Suppressor macrophage treated with lipopolysaccharide for 1 hour (primary cell): ENCODE measurements at places on chromosomes 7 and 10.

GRCh38 chr10:33732161-33732680 is 397.8 kb upstream of the NRP1 start:
- DNase-seq, result no peak

GRCh38 chr7:82741493-82741892 is 297.9 kb upstream of the CACNA2D1 start:
- no peak for DNase-seq

DNA sequence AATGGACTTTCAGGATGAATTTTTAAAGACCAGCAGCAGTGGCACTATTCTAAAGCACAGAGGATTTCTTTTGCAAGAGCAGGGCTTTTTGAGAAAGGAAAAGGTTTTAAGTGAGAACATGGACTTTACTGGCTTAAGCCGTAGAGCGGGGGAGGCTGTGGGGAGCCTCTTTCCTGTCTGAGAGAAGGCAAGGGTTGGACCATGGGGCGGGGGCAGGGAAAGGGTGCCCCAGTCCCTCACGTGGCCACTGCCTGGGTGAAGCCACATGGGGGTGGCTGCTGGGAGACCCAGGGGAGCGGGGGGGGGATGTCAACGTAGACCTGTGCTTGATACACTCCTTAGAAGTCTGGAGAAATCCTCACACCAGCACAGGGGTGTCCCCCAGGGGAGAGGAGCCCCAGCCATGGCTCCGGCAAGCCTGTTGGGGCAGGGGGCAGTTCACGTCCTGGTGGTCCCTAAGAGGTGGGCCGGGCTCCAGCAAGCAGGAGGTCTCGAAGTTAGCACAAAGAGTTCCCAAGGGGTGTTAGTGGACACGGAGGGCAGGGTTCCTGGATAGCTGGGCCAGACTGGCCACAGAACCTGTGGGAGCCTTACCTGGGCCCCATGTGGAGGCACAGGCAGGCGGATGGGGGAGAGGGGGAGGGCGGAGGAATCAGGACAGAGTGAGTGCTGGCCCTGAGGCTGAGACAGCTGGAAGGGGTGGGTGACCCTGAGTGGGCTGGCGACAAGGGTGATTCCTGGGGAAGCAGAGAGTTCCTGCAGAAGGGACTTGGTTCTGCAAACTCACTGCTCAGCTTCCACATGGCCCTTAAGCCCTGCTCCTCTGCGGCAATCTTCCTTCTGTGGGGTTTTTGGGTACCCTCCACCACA is 36.9 kb upstream of the ELFN1 start:
- no peak for DNase-seq

DNA sequence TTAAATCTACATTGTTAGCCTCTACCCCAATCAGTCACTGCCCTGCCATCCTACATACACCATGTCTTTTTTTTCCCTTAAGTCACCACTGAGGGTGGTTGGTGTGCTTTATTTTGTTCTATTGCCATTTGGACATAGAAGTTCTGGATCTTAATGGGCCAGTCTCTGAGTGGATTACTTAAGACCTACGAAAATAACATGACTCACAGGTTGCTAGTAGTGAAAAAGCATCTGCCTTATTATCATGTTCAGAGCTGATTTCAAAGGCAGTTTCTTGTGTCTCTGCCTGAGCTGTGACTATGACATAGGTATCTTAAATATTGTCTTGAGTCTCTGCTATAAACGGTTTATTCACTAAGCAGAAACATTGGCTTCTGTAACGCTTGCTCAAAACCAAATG is 410.8 kb downstream of the MDFIC start:
- no peak for DNase-seq

- DNase-seq, result no peak
Observed at GRCh38 chr10:63261496-63261895, 128.4 kb downstream of the NRBF2 start.

GRCh38 chr7:32470871-32471270 is 19.3 kb downstream of the LSM5 start:
- DNase-seq, result no peak

GRCh38 chr7:77765906-77766800 is 32.1 kb downstream of the TMEM60 start:
- no peak for DNase-seq

- DNase-seq, result peak; percentile 85
Observed at GRCh38 chr10:103192451-103193106, 493 bp downstream of the NT5C2 start.

GRCh38 chr7:148979827-148980226 is 48.5 kb downstream of the PDIA4 start:
- no peak for DNase-seq

- DNase-seq, result no peak
Observed at GRCh38 chr10:132926777-132927650, 15.4 kb downstream of the CFAP46 start.

DNA sequence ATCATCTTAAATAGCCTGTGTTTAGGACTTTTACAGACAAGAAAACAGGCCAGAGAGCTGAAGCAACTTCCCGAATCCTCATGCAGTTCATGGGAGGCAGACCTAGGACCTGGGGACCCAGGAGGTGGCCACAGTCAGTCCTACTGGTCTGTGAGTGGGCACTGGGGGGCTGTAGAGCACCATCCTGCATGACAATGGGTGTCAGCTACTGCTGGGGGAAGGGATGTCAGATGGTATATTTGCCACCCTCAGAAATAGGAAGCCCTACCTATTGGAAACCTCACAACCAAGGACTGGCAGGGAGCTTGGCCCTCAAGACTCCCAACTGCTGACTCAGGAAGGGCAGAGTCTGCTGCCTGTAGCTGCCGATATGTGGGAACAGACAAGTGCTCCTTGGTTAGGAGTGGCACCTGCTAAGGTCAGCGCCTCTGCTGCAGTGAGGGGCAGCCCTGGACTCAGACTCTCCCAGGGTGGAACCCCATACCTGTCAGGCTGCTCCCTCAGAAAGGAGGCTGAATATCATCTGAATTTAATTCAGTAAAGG is 29.7 kb downstream of the OGDH start:
- no peak for DNase-seq

GRCh38 chr10:118472415-118473304 is 122.8 kb downstream of the PRLHR start:
- no peak for DNase-seq

- DNase-seq, result no peak
Observed at GRCh38 chr10:80496555-80497172, 41.0 kb upstream of the SH2D4B start.

DNA sequence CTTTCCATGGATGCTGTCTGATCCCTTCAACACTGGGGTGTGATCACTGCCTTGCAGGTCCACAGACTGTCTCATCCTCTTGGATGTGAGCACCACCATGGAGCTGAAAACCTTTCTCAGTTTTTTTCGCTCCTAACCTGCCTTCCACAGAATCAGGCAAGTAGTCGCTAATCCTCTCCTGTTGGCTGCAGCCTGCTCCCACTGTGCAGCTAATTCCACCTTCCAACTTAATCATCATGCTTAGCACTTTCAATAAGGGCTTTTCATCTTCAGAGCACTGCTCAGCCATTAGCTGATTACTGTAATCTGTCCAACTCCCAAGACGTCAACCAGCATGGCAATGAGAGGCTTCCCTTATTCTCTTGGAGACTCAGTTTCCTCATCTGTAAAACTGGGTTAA is 15.1 kb upstream of the CDH23 start:
- DNase-seq, result no peak

- DNase-seq, result peak; percentile 25
Observed at GRCh38 chr10:14500172-14500765, 169.5 kb upstream of the FRMD4A start.

DNA sequence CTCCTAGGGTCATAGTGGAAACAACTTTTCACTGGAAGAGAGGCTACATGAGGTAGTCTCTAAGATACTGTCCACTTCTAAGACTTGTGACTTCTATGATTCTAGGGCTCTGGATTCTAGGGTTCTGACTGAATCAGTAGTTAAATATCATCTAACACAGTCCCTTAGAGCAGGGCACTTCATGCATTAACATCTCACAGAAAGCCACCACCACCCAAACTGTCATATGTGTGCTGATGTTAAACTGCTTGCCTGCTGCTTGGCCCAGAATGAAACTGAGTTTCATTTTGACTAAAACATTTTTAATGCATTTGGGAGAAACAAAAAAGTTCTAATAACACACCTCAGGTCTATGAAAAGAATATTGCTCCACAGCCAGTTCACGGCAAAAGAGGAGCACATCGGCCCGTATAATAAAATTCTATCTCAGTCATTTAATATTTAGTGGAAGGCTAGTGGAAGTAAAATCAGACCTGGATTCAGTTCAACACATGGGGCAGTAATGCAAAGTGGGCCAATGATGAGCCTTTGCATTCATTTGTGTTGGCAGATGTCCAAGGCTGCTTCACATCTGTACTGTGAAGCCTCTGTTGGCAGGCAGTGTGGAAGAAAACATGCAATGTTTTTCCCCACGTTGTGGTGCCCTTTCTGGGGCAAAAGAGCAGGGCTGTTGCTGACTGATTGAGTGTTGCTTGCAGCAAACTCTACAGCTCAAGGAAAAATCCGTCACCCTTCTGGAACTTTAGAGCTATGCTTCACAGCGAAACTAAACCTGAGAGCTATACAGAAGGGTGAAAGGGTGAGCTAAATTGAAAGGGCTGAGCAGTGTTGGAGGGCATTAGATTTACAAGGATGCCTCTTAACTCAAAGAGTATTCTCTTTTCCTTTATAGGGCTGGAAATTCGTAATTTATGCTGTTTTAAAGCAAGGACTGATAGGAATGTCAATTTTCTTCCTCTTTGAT is 33.5 kb upstream of the AUTS2 start:
- no peak for DNase-seq

DNA sequence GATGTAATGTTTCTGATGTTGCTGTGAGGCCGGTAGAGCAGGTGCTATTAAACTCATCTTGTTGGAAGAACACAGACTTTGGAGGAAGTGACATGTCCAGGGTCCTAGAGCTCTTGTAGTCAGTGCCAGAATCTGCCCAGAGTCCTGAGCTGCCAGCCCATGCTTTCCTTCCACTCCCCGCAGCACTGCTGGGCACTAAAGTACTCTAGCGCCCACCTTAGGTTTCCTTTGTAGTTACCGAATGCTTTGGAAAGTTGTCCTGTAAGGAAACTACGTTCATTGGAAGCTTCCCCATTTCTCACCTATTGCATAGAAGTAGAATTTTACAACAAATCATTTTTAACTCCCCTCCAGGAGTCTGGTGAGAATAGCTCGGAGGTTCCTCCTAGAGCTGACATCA is 11.0 kb downstream of the ZNF862 start:
- no peak for DNase-seq

DNA sequence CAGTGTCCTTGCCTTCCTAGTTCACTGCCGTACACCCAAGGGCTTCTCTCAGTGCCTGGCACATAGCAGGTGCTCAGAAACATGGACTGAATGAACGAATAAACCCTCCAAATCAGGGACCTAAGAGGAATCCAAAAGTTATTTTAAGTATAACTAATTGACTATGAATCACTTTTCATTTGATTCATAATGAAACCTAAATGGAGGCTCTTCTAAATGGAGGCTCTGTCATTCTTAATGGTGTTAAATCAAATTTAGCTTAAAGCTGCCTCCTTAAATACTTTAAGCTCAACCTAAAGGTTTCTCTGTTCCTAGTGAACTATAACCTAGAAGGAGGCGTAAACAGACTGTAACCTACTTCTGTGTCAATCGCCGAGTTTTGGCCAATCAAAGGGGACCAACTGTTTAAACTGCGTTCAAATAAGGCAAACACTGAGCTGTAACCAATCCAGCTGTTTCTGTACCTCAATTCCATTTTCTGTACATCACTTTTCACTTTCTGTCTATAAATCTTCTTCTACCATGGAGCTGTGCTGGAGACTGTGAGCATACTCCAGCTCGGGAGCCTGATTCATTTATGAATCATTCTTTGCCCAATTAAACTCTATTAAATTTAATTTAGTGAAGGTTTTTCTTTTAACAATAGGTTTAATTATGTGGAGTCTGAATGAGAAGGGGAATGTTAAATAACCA is 11.0 kb downstream of the PYROXD2 start:
- DNase-seq, result no peak

- DNase-seq, result no peak
Observed at GRCh38 chr10:88893611-88894010, 13.6 kb downstream of the STAMBPL1 start.

DNA sequence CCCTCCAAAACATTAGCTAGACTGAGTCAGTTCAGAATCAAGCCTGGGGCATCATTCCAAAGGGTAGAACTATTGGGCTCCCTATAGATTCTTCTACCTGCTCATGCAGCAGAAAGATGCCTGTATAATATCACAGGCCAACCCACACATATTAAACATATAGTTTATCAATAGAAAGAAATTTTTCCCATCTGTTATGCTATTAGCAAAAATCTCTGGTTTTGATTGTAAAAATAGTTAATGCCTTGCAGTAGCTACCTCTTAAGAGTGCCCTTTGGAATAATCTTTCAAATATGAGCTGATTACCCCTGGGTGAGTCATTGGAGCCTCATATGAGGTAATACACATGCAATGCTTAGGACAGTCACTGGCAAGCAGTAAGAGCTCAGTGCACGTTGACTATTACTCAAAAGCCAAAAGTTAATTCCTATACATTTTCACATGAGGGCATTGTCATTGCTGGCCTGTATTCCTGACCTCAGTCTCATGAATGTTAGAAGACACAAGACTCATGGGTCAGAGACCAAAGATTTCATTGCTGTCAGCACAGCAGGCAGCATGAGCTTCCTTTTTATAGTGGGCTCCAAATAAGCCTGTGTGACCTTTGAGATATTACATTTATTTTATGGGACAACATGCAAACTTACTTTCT is 180.0 kb downstream of the FGFR2 start:
- peak; percentile 33 for DNase-seq

- DNase-seq, result no peak
Observed at GRCh38 chr7:4604456-4604940, 77.6 kb upstream of the FOXK1 start.

- DNase-seq, result no peak
Observed at GRCh38 chr10:3573498-3573897, 211.5 kb downstream of the KLF6 start.

- no peak for DNase-seq
Observed at GRCh38 chr10:131695496-131696165, 205.2 kb upstream of the PPP2R2D start.

GRCh38 chr7:12716134-12716681 is 28.8 kb downstream of the ARL4A start:
- no peak for DNase-seq

GRCh38 chr10:73517166-73517888 is 21.5 kb upstream of the PPP3CB start:
- DNase-seq, result no peak

DNA sequence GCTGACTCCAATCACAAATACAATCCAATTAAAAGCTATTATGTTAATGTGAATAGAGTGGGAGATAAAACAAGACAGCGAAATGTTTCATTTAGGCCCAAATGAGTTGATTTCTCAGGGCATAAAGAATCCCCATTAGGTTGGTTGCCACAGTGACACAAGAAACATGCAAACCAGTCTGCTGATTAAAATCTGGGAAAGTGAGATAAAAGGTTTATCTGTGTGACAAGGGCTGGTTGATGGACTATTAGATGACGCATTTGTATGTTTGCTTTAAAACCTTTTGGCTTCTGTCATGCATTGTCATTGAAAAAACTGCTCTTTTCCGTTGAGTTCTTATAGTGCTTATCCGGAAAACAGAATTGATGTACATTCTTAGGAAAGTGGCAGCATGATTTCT is 658.2 kb downstream of the GATA3 start:
- DNase-seq, result no peak

- DNase-seq, result no peak
Observed at GRCh38 chr7:2017914-2018568, 214.7 kb downstream of the MAD1L1 start.
